ENCODE measurements at places on chromosomes 7 and 10. TPM values are rescaled to one million over a fixed set of nuclear protein-coding genes. Genes with fewer than 3 reads are reported as not detected.

- DNase-seq: no peak
Observed at GRCh38 chr10:127441350-127442219, 107.5 kb upstream of the NPS start.

DNA sequence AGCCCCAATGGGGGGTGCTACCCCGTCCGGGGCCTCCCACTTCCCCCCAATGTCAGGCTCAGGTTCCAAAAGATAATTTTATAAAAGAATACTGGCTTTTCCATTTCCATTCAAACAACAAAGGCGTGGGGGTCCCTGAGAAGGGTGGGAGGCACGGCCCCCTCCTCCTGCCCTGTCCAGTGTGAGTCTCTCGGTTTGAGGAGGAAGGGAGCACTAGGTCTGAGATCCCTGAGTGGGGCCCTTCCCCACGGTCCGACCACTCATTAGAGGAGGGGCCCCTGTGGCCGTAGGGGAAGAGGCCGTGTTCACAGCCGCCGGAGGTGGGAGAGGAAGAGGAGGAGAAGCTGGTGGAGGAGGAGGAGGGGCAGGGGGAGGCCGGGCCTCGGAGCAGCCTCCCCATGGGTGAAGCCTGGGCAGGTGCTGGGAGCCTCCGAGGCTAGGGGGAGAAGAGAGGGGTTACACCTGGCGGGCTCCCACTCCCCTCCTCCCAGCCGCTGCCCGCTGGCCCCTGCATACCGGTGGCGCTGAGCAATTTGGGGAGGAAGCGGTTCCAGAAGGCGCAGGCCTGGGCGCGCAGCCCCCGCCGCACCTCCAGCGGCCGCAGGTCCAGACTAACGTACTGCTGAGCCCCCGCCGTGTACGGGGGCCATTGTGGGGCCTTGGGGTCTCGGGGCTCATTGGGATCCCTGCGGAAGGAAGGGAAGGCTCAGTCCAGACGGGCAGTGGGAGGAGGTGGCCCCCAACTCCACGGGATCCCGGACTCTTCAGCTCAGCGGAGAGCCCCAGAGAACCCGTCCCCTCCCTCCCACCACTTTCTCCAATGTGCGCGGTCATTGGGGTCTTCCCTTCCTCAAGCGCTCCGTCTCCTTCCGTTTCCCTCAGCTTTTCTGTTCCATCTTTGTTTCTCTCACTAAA lies 1.4 kb upstream of the UFSP1 start:
- DNase-seq: no peak

Gene MYL10
- total RNA-seq: not detected

DNA sequence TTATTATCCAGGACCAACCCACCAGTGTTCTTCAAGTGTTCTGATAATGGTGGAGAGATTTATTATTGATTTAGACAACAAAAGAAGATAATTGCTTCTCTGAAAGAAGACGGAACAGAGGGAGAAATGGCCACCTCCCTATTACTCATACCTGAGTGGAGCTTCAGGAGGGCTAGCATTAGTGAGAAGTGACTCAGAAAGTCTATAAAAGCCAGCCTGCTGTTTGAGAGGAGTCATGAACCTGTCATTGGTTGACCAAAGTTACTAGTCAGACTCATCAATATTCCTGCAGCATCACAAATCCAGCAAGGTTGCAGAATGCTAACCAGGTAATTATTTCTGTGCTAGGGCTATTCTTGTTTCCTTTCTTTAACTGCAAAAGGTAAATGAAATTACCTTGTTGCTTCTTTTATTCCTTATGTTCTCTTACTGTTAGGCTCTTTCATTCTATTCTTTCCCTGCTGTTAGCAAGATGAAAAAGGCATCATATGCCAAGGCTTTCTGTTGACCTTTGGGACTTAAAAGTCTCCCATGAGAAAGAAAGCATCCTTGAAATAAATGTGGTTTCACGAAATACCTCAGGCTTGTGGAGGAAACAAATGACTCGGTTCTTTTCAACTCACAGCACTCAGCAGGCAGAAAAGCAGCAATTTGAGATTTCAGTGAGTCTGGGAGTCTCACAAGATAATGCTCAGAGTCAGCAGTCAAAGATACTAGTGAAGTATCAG lies 256.4 kb upstream of the PHYHIPL start:
- DNase-seq: no peak

DNA sequence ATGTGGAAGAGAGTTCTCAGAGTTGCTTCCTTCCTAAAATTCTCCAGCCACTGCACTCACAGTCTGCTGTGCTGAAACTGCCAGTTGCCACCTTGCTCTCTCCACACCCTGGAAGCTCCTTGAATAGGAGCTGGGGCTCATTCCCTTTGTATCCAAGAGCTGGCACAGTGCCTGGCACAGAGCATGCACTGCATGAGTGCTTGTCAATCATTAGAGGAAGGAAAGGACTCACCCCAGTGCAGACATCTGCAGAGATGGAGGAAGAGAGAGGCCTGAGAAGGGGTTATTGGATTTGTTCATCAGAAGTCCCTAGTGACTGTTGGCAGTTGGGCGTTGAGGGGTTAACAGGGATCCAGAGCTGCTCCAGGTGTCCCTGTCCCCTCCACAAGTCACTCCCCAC lies 41.7 kb upstream of the DUSP5 start:
- no peak for DNase-seq

GRCh38 chr7:48300301-48300700 lies 129.0 kb downstream of the ABCA13 start:
- DNase-seq: no peak

DNA sequence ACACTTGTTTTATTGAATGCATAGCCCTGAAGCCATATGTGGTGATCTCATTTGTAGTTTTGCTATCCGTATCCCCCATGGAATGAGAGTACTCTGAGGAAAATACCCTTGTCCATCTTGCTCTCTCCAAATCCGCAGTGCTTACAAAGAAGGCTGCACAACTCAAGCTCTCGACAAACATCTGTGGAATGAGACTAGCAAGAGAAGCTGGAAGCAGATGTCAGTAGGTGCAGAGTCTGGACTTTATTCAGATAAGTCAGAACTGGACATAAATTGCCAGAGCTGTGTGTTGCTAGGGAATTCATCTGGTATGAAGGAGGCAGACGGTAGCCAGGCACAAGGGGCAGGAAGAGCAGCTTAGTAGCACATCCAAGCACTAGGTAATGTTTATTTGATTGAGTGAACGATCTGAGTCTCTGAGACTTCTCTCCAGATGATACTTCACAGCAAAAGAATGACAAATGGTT lies 1046.2 kb downstream of the XPNPEP1 start:
- DNase-seq: no peak

GRCh38 chr10:59007307-59008025 lies 169.0 kb upstream of the PHYHIPL start:
- no peak for DNase-seq

DNA sequence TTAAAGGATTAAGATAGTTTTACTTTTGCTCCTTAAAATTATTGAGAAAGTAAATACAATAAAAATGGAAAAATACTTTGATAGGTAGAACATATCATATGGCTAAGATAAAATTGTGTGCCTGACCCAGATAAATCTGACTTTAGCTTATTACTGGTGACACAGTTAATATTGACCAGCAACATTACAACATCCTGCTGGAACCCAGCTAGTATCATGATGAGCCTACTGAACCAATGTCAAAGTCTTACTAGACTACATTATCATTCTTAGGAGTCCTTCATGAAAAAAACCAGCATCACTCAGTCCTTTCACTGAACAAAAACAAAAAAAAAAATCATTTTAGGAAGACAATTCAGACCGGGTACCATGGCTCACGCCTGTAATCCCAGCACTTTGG lies 164.8 kb upstream of the CDK1 start:
- DNase-seq: no peak

- DNase-seq: no peak
Observed at GRCh38 chr7:74343281-74344131, 54.3 kb downstream of the CLIP2 start.

Gene LRRC18
- total RNA-seq: not detected

Gene NPFFR1
- not detected for total RNA-seq

DNA sequence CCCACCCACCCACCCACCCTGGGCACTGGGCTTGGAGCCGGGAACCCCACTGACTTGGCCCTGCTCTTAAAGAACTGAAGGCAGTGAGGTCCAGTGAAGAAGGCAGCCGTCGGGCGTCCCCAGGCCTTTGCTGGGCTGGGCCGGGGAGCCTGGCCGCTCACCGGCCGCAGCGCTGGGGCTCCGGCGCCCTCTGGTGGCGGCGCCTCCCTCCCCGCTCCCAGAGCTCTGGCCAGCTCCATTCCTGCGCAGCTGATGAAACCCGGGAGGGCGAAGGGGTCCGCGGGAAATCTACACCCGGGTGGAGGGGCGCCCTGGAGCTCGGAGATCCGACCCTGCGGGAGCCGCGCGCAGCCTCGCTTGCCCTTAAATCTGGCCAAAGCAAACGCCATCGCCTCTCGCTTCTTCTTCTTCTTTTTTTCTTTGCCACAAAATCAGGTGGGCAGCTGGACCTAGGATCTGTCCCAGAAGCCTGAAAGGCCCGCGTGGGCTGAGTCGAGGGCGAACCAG lies 1.7 kb upstream of the CXCL12 start:
- peak; percentile 11 for DNase-seq

- DNase-seq: no peak
Observed at GRCh38 chr7:74033372-74034311, 5.7 kb downstream of the ELN start.

GRCh38 chr7:156579566-156579965 lies 61.0 kb upstream of the RNF32 start:
- no peak for DNase-seq

- DNase-seq: no peak
Observed at GRCh38 chr7:95989301-95989700, 216.9 kb downstream of the DYNC1I1 start.

GRCh38 chr7:68038621-68039314 lies 1042.1 kb downstream of the TYW1 start:
- no peak for DNase-seq

DNA sequence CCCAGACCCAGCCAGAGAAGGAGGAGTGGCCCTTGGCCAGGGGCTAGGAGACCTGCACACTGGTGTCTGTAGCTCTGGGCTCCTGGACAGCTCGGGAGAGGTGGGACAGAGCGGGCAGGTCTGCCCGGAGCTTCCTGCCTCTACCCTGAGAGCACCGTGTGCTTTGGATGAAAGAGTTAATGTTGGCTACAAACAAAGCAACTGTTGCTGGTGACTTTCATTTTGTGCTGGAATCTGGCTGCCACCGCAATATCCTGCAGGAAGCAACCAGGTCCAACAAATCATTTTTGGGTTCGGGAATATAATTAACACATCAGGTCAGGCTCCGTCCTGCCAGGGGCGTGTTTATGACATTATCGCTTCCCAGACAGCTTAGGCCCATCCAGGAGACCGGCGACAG lies 441.8 kb upstream of the MKI67 start:
- DNase-seq: no peak

DNA sequence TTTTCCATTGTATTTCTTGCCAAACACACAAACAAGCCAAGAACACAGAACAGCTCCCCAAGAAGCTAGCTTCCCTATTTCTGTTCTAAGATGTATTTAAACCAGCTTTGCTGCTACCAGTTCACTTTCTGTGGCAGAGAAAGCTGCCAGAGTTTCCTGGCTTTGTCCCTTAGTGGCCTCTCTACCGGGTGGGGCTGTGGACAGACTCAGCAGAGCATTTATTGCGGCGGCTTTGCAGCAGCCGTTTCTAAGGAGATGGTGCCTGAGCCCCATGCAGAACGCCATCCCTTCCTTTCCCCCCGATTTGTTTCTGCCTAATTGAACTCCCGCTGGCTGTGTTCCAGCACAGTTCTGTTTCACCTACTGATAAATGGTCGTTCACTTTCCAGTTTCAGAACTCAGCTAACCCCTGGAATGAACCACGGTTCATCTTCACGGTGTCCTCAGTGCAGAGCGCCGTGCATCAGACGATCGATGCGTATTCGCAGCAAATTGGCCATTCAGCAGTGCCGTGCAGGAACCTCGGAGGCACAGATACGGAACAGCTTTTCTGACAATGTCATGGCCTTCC lies 33.8 kb upstream of the SFMBT2 start:
- no peak for DNase-seq

DNA sequence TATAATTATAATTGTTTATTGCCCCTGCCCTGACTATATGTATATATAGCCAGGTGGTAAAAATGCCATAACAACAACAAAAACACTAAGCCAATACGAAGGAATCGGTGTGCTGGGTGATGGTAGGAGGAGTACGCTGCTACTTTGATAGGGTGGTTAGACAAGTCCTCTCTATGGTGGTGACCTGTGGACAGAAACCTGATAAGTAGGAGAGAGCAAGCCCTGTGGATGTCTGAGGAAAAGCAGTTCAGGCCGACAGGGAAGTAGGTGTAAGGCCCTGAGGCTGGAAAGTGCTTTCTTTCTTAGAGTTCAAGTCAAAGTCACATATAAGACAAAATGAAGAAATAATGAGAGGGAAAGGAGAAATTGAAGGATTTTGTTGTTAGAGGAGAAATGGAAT lies 823.8 kb upstream of the CELF2 start:
- no peak for DNase-seq

- no peak for DNase-seq
Observed at GRCh38 chr7:156725936-156726335, 85.4 kb downstream of the RNF32 start.

DNA sequence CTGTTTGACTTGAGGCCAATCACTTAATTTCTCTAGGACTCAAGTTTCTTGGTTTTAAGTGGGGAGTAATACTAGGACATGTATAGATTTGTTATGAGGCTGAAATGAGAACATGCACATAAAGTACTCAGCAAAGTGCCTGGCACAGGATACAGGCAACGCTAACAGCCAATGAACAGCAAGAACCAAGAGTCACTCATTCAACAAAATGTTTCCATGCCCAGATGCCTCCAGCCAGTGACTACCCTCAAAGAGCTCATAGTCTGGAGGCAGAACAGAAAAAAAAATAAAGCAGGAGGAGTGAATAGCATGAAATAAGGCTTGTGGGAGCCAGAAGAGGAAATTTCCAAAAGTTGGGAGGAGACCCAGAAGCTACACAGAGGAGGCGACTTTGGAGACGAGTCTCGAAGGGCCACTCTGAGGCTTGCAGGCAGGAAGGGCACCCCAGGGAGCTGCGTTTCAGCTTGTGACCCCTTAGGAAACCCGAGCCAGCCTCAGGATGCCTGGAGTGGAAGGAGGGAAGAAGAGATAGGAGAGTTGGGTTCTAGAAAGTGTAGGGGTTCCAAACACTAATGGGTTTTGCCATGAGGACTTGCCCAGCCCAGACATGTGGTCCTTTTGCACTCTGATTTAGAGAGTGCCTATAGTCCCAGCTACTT lies 70.0 kb downstream of the CXCL12 start:
- DNase-seq: no peak

Gene PLAC9
- not detected for total RNA-seq

DNA sequence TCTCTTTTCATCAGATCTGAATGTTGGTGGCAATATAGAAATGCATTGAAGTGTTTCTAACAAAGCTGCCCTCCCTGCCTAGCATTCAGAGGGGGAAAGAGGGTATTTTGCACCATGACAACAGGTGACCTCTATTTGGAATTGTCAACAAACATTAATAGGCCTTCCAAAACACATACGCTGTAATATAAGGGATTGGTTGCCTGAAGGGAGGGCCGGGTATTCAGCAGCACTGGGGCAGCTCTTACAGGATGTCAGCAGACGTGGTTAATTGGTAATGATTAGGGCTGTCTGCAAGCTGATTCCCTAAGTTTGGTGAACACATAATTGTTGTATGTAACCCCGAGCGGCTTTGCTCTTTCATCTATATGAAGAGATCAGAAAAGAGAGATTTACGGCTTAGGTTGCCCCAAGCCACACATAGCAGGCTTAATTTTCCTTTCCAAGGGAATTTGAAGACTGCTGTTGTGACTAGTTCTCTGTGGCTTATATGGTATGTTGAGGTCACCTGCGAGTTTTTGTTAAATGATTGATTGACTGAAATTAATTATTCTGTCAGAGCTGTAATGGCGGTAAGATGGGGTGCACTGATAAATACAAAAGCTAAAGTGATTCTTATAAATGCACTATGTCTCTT lies 759.3 kb downstream of the LRMDA start:
- no peak for DNase-seq
